CD4-positive, CD25-positive, alpha-beta regulatory T cell (primary cell): ENCODE measurements at places on chromosomes 7 and 10.

DNA sequence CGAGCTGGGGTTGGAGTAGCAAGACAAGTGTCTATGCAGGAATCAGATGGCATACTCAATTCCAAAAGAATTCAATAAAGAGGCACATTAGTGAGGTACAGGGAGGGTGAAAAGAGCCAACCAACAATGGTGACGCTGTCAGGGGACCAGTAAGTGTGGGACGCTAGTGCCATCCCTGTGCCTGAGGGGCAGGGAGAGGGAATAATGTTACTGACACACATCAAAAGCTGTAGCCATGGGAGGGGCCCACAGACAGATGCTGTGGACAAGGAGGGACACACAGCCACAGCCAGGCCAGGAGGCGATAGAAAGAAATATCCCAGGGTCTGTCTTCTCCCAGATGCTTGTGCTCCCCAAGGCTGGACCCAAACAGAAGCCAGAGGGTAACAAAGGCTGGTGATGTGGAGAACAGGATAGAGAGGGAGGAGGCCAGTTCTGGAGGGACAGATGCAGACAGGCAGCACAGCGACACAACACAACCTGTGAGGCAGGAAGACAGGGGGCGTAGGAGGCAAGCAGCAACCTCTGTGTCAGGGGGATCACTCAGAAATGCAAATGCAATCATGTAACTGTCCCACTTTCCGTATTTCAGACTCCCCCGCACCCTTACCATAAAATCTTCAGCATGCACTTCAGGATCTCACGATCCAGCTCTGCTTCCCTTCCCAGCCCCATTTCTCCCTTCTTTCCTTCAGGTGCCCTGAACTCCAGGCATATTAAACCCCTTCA is 240.5 kb upstream of the FZD8 start:
- no peaks in the 10 kb centered on the region for H3K4me1 ChIP-seq
- DNase-seq: no peak
- no peak overlapping the region for H3K4me3 ChIP-seq
- no peaks in the 10 kb centered on the region for H3K27me3 ChIP-seq
- H3K27ac ChIP-seq: no peak overlapping the region
- H3K36me3 ChIP-seq: no peaks in the 10 kb centered on the region

GRCh38 chr7:24831240-24831639 is 74.0 kb upstream of the GSDME start:
- no peaks in the 10 kb centered on the region for H3K27me3 ChIP-seq
- H3K36me3 ChIP-seq: peaks cover 23% of the 10 kb centered on the region
- H3K27ac ChIP-seq: no peak overlapping the region
- DNase-seq: no peak
- no peak overlapping the region for H3K4me3 ChIP-seq

DNA sequence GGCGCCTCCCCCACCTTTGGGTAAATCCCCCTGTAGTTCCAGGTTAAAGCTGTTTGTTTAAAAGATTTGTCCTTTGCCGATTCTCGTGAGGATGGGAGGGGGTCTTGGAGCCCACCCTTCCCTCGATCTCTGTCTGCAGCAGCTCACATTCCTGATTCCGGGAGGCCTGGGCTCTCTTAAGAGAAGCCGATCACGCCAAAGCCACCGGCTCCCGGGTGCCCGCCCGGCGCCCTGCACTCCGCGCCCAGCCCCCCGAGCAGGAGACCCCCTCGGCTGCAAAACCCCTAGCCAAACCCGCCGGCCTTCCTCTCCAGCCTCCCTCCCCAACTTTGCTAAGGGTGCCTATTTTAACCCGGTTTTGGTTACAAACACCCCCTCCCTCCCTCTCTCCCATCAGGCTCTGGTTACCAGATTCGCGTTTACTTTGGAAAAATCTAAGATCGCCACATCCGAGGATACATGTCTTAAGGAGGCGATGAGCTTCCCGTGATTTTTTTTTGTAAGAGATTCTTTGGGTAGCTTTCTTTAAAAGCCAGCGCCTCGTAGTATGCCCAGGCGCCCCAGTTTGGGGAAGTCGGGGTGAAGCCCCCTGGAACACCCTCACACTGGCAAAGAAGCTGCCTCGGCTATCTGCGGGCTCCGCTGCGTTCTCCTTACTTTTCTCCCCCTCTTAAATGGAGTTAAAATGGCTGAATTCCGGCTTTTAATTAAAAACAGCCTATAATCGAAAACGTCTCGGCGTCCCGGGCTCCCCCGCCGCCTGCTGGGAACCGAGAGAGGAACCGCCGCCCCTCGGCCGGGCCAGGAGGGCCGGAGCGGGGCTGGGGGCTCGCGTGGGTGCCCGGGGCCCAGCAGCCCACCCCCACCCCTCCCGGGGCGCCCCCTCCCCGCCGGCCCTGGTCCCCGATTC is 983 bp downstream of the TNRC18 start:
- peaks cover 75% of the 10 kb centered on the region for H3K4me1 ChIP-seq
- H3K27me3 ChIP-seq: peaks cover 16% of the 10 kb centered on the region
- DNase-seq: no peak
- H3K36me3 ChIP-seq: no peaks in the 10 kb centered on the region
- peak overlapping the region; percentile 68 for H3K4me3 ChIP-seq

GRCh38 chr10:125076891-125077541 is 83.3 kb downstream of the CTBP2 start:
- DNase-seq: no peak
- no peaks in the 10 kb centered on the region for H3K27me3 ChIP-seq
- H3K4me1 ChIP-seq: no peaks in the 10 kb centered on the region
- H3K36me3 ChIP-seq: no peaks in the 10 kb centered on the region
- no peak overlapping the region for H3K4me3 ChIP-seq
- H3K27ac ChIP-seq: no peak overlapping the region

GRCh38 chr10:97898429-97898828 is 48.8 kb downstream of the GOLGA7B start:
- no peak for DNase-seq
- H3K36me3 ChIP-seq: no peaks in the 10 kb centered on the region
- H3K4me1 ChIP-seq: no peaks in the 10 kb centered on the region

DNA sequence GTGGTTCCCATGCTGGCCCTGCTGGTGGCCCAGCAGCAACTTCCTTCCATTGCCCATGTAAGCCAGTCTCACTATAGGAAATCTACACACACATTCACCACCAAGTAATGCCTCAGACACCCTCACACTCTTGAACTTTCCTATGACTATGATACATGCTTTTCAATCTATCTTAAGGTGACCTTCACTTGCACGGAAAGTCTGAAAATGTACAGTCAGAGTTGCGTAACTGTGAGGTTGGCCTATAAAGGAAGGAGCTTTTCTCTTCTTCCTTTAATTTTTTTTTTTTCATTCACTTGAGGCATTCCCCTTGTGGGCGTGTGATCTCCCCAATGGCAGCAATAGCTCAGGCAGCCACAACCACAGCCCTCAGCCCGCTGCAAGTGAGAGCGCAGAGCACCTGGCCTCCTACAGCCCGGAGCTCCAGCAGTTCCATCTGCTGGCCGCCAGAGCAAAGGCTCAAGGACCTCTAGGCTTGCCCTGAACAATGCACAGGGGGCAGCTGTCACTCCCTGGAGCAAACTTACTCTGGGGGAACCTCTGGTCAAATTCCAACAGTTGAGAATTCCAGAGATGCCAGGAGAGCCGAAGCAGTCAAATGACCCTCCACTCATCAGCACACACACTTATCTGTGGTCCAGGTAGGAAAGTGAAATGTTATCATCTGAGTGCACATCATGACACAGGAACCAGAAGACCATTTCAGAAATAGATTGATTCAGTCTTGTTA is 123.1 kb upstream of the ADO start:
- no peak overlapping the region for H3K27ac ChIP-seq
- no peak for DNase-seq
- no peaks in the 10 kb centered on the region for H3K36me3 ChIP-seq
- peaks cover 6% of the 10 kb centered on the region for H3K4me1 ChIP-seq
- no peaks in the 10 kb centered on the region for H3K27me3 ChIP-seq
